Smooth muscle cell of the pulmonary artery (primary cell): ENCODE measurements at places on chromosomes 4 and X. TPM values are rescaled to one million over a fixed set of nuclear protein-coding genes. Genes with fewer than 3 reads are reported as not detected.

Gene SPANXN1
- total RNA-seq = not detected in 2 replicates

Gene SASH3
- not detected in 2 replicates for total RNA-seq

Gene CPE
- total RNA-seq = 101 and 123 TPM in 2 replicates

Gene TLL1
- total RNA-seq = 0.10 and 1.6 TPM in 2 replicates

Gene ATRX
- 65.3 and 97.3 TPM in 2 replicates for total RNA-seq

Gene SRPX2
- total RNA-seq = 32.5 and 210 TPM in 2 replicates

Gene MTMR1
- total RNA-seq = 20.2 and 22.8 TPM in 2 replicates

Gene TDO2
- 0.39 and 0.86 TPM in 2 replicates for total RNA-seq
